ENCODE measurements at places on chromosomes 13 and 19.

GRCh38 chr19:54422136-54422535, 6.9 kb downstream of the TTYH1 start:
- DNase-seq = no peak

- DNase-seq = no peak
Observed at GRCh38 chr13:102033857-102034331, 368.0 kb downstream of the FGF14 start.

GRCh38 chr19:41401483-41401882, 3.9 kb downstream of the BCKDHA start:
- DNase-seq = no peak

GRCh38 chr13:50244355-50244712, 229.1 kb downstream of the KCNRG start:
- no peak for DNase-seq

DNA sequence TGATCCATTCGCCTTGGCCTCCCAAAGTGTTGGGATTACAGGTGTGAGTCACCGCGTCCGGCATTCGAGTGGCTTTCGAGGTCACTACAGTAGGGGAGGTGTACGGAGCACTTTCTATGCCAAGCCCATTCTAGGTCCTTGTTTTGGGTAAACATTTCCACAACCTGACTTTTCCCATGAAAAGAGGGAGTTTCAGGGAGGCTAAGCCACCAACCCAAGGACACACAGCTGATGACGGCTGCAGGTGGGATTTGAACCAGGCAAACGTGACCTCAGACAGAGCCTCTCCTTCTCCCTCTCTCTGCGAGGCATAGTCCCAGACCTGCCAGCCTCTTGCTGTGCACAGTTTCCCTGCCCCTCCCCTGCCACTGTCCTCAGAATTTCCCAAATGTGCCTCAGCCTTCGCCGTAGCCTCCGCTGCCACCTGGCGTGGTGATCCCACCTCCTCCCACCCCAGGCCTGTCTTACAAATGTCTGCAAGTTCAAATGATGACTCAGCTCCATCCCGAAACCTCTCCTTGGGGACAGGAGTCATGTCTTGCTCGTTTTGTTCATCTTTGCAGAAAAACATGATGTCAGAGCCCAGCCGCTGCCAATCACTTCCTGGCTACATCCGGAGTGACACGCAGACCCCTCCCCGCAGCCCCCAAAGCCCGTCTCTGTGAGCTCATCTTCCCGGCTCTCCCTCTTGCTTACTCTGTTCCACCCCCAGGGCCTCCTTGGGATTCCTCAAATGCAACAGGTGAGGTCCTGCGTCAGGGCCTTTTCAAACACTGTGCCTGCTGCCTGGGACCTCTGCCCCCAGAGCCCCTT, 6.6 kb upstream of the GADD45B start:
- DNase-seq = peak; percentile 29

DNA sequence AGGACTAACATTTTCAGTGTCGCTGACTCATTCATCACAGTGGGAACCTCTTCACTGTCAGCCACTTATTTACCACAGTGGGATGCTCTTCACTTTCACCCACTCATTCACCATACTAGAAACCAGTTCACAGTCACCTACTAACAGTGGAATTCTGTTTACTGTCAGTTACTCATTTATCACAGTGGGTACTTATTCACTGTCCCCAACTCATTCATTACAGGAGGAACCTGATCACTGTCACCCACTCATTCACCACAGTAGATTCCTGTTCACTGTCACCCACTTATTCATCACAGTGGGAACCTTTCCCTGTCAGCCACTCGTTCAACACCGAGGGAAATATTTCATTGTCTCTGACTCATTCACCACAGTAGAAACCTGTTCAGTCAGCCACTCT, 10.1 kb upstream of the ZNF85 start:
- DNase-seq = no peak

- no peak for DNase-seq
Observed at GRCh38 chr13:72740015-72740414, 12.3 kb downstream of the BORA start.

GRCh38 chr13:20489185-20489820, 36.4 kb downstream of the CRYL1 start:
- peak; percentile 81 for DNase-seq

All from activated CD4-positive, alpha-beta T cell treated with anti-CD3 and anti-CD28 coated beads, Interleukin-2, amount 10 ng/mL, durations not matched to agents 7 days and 5 days (primary cell).